ENCODE measurements at places on chromosomes 16 and 17.

GRCh38 chr16:5378531-5378930 lies 280.9 kb upstream of the EEF2KMT start:
- DNase-seq = no peak

DNA sequence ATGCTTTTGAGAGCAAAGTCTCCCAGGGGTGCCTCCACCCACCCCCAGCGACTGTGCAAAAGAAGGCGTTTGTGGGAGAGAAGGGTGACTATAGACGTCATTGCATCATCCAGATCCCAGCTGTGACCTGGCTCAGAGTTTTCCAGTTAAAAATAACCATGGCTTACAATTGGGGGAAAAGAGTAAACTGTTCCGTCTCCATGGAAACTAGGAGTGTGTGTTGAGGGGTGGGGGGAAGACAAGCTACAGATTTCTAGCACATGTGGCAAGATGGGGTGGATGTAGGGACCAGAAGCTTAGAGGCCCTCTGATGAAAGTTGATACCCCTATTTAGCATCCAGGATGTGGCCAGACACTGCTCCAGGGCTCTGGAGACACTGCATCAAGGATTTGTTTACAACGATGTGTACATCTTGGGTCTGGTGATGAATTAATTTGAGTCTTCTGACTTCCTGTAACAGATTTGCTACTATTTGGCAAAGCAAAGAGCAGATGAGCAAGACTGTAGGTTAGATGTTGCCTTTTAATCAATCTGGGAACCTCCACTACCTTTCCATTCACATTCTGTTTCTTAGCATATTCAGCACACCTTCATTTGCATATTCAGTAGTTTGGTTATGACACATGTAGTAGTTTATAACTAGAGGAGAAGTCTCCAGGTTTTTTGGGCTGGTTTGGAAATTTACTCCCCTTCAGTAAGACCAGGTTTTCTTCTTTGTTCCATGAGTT lies 6.2 kb upstream of the DUSP14 start:
- no peak for DNase-seq

GRCh38 chr16:2741168-2741567 lies 11.3 kb upstream of the SRRM2 start:
- no peak for DNase-seq

DNA sequence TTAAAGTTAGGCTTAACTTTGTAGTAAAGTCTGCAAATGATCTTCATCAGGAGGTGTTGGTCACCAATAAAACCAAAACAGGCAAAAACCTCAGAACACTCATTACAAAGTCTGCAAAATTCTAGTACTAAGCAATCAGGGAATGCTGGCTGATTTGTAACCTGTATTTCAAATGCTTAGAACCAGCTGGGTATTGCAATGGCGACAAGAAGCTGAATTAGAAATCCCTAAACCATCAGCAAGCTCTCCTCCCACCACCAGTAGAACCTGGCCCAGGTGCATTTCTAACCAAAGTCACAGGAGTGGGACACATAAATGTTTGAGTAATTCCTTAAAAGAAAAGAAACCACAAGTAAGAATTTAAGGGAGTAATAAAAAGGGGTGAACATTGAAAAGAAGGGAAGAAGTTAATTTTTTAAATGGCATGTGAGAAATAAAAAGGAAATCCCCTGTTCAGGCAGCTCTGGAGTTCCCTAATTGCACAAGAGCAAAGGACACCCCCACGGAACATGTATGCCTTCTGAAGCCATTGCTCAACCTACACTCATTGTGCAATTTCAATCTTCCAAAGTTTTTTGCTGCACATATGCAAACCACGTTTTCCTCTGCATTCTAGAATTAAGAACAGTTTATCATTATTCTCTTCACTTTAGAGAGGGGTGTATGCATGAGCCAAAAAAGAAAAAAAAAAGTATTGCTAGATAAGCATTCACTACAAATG lies 102.9 kb downstream of the HIC1 start:
- no peak for DNase-seq

DNA sequence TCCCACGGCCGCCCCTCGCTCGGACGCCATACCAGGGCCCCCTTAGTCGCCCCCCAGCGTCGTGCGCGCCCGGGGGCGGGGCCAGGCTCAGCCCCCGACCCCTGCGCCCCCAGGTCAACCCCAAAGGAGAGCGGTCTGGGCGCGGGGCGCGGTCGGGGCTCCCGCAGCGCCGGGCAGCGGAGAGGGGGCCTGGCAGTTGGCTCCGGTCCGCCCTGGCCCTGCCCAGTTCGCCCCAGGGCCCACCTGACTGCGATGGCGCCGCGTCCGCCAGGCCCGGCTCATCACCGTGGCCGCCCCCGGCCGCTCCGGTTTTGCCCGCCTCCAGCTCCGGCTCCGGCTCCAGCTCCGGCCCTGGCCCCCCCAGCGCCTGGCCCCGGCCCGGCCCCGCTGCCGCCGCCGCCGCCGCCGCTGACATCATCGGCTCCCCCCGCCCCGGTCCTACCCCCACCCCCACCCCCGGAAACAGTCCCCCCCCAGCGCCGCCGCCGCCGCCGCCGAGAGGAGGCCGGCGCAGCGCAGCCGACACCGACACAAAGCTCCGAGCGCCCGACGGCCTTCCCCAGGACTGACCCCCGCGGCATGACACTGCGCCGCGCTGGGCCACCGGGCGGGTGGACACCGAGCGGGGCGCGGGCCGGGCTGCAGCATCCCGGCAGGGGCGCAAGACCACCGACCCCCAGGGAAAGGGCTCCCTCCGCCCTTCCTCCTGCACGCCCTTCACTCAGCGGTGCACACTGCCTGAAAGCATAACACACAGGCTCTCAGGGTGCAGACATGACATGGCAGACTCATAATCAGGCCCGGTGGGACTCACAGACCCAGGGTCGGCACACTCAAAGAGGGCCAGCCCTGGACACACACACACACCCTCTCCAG lies at the start of gene ZBTB4:
Gene ZBTB4 (minus strand): TSS at position 419 of the 876 bp plus-strand sequence. CDS start 12,830 bp downstream, outside the sequence.
- DNase-seq = peak; percentile 81

DNA sequence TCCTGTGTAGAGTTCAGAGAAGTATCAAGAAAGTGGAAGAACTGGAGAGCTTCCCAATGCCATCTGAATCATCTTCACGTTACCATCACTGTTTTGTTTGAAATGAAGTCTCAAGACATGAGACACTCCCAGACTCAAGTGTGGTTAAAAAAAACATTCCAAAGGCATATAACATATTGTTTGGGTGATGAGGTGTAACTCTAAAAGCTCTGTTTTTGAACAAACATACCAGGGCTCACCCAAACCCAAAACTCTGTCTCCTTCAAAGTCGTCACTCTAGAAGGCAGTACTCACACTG lies 6.3 kb upstream of the ZCCHC14 start:
- no peak for DNase-seq

- DNase-seq = no peak
These were observed 4.4 kb downstream of the GABARAPL2 start for GRCh38 chr16:75570396-75571065.

DNA sequence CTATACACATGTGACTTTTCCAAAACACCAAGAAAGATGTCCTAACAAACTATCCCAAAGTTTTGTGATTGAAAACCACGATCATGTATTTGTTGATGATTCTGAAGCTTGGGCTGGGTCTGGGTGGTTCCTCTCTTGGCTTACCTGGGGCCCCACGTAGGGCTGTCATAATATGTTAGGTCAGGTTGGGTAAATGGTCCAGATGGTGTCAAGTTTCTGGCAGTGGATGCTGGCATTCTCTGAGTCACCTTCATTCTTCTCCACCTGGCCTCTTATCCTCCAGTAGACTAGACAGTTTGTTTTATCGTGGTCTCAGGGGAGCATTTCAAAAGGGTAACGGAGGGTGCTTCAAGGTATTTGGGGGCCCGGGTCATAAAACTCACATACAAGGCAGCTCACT lies 39.4 kb downstream of the SYCE1L start:
- no peak for DNase-seq

DNA sequence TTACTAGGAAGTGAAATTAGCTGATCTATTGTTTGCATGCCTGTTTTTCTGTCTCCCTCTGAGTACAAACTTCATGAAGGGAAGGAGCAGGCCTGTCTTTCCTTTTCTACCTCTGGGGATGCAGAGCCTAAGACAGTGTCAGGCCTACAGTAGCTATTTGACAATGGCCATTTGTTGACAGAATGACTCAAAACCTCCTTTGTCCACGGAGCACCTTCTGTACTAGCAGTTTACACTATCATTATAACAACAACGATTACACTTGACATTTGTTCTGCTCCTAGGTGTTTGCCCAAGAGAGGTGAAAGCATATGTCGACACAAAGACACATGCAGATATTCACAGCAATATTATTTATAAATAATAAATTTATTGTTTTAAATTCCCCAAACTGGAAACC lies 132.3 kb upstream of the IRX3 start:
- no peak for DNase-seq

DNA sequence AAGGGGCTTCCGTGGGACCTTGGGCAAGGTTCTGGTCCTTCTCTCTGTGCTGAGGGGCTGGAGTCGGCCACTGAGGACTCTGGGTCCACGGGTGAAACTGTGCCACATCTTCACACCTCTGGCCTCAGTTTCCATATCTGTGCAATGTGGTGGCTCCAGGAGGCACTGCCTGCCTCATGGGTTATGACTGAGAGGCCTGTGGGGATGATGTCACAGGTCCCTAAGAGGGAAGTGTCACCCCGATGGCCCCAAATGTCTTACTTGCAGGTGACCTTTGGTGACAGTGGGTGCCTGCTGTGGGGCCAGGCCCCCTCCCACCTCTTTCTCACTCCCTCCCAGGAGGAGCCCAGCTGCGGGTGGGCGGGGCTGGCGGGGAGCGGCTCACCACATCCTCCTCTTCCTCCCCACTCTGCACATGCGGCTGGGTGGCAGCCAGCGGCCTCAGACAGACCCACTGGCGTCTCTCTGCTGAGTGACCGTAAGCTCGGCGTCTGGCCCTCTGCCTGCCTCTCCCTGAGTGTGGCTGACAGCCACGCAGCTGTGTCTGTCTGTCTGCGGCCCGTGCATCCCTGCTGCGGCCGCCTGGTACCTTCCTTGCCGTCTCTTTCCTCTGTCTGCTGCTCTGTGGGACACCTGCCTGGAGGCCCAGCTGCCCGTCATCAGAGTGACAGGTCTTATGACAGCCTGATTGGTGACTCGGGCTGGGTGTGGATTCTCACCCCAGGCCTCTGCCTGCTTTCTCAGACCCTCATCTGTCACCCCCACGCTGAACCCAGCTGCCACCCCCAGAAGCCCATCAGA lies at the start of gene IL21R:
Gene IL21R (plus strand): TSS at position 407 of the 801 bp plus-strand sequence. CDS start 27,898 bp downstream, outside the sequence.
- no peak for DNase-seq

DNA sequence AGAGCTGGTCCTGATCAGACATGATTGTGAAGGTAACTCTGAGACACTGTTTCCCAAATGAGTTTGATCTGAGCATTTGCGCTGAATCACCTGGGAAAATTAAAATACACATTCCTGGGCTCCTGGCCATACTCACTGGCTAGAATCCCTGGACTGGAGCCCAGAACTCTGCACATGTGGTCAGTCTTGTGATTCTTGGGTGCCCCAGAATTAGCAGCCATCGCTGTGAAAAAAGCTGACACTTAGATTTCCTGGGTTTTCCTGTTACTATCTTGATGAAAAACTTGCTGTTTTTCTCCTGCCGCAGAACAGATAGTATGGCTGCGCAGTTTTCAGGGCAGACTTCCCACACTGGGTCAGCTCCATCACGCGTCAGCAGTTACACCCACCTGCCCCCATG lies 24.6 kb downstream of the NECAB2 start:
- no peak for DNase-seq

DNA sequence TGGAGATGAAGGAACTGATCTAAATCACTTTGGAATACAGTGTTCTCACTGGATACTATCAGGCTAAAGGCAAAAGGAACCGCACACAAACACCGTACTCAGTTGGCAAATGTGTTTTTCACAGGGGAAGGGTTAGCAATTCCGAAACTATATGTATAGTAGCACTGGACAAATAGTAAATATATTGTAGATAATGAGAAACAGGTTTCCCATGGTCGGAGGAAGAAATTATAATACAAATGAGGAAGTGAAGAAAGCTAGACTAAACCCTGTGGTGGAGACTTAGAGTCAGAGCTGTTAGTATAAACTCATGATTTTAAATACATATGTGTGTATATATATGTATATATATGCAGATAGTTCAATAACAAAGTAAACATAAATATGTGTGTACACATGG lies 414.1 kb upstream of the SALL1 start:
- DNase-seq = no peak

DNA sequence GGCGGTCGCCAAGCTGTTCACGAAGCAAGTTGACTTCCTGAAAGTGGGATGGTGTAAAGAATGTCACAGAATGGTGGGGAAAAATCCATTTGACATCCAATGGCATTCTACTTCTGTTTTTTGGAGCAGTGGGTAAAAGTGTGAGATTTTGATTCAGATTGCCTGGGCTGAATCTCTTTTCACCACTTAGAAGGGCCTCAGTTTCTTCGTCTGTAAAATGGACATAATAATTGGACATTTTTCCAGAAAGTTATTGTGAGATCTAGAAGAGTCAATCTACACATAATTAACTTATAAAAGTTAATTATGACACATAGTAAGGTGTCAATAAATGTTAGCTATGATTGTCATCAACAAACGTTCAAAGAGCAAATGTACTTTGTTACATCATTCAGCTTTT lies 3.0 kb downstream of the KRT40 start:
- no peak for DNase-seq

GRCh38 chr17:16272111-16272840 lies 55.3 kb downstream of the PIGL start:
- no peak for DNase-seq

DNA sequence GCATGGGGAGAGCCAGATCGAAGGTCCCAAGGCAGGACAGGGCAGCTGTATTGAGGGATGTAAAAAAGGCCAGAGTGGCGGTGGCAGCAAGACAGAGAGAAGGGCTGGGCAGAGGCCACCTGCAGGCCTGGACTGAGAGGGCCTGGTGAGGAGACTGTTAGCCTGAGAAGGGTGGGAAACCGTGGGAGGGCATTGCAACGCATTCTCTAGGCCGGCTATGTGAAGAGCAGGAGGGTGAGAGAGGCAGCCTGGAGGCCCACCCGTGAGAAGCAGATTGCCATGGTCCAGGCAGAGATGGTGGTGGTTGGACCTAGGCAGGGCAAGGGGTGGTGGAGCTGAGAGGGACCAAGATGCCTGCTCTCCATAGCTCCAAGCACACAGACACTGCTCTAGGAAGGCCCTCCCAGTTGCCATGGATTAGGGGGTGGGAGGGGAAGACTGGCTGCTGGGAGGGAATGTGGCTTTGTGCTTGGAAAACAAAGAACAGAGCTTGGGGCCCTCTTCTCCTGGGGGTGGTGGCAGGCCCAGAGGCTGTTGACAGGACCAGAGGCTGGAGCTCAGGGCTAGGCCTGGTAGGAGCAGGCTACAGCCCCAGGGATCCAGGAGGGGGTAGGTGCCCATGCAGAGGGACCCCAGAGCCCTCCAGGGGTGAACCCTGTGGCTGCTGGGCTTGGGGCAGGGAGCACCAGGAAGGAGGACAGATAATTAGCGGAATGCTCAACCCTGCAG lies 12.4 kb upstream of the TCAP start:
- no peak for DNase-seq

GRCh38 chr16:11819798-11820197 lies 22.7 kb upstream of the ZC3H7A start:
- DNase-seq = no peak

GRCh38 chr17:62898239-62898864 lies 67.7 kb upstream of the TANC2 start:
- no peak for DNase-seq

DNA sequence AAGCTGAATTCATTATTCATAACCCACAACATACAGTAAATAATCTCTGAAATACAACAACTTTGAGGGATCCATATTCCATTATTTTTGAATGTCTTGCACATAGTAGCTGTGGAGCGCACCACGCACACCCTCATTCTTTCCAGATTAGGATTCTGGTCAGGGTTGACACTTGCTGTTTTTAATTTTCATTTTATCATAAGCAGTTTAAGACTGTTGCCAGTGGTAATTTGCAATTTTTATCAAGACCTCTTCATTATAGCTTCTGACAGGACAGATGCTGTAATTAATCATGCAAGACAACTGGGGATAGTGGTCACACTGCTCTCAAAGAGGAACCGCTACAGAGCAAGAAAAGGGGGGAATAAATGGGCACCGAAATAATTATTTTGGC lies 109.7 kb downstream of the TOX3 start:
- no peak for DNase-seq

Data from erythroblast (primary cell).